Peyer's patch (tissue), 4 donors: ENCODE measurements at places on chromosomes 6 and 20.

- no peak for DNase-seq
These were observed 4.4 kb downstream of the FOXA2 start for GRCh38 chr20:22579711-22580697.

DNA sequence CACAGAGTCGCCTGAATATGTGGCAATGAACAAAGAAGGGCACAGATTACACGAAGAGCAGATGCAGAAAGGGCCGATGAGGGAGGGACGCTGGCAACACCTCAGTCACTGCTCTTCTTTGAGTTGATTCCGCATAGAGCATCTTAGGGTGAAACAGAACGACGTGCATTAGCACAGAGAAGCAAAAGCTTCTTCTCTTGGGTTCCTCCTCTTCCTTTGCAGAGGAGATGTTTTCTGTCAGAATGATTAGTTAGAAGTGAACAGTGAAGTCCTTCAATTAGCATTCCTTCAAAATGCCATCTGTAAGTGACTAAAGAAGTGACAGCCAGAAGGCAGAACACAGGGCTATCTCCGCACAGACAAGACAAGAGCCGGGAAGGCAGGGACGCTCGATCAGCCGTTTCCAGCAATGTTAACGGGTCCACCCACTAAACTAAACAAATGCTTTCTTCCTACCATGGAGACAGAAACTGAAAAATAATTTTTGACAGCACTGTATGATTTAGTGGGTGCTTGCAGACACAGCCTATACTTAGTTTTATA lies 219.8 kb upstream of the AGPAT4 start:
- no peak for DNase-seq

DNA sequence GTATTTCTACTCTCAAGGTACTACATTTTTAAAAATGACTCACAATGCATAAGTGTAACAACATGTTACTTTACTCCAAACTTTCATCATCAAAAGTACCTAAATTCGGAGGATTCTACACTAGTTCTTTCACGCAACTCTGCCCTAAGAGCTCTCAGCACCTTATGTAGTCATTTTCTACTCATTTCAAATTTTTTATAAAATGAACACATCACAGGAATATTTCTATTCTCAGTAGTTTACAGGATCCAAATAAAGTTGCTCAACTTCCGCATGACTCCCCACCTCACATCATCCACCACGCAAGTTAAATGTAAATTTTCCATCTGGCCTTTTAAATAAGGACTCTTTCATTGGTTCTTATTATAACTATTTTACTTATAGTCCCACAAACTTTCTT lies 344.9 kb upstream of the MANEA start:
- no peak for DNase-seq

DNA sequence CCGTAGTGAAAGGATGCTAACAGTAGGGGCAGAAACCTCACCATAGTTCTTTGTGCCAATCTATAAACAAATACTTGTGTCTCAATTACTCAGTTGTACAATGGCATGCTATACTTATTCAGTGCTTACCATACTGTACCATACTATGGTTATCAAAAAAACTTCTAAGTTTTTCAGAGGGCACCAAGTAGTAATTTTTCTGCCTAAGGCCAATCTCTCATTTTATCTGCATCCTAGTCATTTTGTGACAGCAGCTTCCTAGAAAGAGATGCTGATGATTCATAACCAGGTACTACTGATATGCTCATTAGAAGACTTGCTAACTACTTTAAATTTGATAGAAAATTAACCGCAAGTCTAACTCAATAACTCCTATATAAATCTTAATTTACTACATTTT lies 42.9 kb downstream of the TMEM244 start:
- no peak for DNase-seq

DNA sequence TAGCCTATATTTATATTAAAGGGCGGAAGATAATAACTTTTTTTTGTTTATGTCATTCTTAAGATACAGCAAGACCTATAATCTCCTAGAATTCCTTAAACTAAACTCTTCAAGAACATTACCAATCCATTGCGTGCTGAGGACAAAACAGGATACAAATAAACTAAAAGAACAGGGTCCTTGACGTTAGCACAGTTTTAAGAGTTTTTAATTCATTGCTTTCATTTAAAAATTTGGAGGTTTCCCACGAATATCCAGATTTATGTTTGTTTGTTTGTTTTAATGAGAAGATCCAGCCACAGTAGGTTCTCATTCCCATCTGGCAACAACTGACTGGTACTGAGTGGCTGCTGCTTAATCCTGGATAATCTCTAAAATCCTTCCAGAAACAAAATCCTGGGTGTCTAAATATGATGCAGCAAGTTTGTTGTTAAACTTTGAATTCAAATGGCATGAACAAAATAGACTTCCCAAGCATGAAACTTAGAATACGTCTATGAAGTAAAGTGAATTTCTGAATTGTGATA lies 153.7 kb downstream of the HACE1 start:
- no peak for DNase-seq

DNA sequence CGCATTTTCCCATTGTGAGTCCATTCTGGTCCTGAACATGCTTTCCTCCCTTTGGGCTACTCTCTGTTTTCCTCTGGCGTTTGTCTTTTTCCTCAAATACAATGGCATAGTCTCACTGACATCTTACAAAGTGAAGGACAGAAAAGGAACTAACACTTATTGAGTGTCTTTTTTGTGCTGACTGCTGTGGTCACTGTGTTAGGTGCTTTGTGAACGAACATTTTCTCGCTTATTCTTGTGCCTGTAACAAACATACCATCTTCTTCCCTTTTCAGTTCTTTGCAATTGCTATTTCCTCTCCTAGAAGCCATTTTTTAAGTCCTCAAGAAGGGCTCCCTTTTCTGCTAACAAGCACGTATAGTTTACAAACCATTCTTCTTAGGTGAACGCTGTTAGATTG lies 15.4 kb downstream of the FIG4 start:
- no peak for DNase-seq

- DNase-seq = no peak
These were observed 191.2 kb upstream of the GMDS start for GRCh38 chr6:2436410-2437154.
